HEK293T (cell line): ENCODE measurements at places on chromosomes 3 and 15.

- DNase-seq = no peak
These were observed 24.3 kb downstream of the ZDHHC19 start for GRCh38 chr3:196186651-196187573.

- DNase-seq = no peak
These were observed 3.4 kb downstream of the GAP43 start for GRCh38 chr3:115626721-115627120.

DNA sequence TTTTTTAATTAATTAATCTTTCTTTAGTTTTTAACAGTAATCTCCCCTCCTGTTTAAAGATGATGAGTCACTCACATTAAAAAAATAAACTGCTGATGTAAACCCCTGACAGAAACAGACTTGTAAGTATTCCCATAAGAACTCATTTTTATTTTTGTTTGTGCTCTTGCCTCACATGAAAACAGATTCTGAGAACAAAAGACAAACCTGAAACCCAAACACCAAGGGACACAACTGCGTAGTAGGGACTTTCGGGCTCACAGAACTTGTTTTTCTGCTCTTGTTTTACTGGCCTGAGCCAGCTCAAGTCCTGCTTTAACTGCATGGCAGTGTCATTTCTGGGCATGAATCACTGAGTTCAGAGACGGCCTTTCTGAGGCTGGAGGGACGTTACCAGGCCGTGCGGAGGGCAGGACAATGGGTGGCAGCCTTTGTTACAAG, 600.8 kb downstream of the FOXP1 start:
- peak; percentile 14 for DNase-seq

- DNase-seq = no peak
These were observed 165.7 kb downstream of the ZNF385D start for GRCh38 chr3:21585216-21585740.

DNA sequence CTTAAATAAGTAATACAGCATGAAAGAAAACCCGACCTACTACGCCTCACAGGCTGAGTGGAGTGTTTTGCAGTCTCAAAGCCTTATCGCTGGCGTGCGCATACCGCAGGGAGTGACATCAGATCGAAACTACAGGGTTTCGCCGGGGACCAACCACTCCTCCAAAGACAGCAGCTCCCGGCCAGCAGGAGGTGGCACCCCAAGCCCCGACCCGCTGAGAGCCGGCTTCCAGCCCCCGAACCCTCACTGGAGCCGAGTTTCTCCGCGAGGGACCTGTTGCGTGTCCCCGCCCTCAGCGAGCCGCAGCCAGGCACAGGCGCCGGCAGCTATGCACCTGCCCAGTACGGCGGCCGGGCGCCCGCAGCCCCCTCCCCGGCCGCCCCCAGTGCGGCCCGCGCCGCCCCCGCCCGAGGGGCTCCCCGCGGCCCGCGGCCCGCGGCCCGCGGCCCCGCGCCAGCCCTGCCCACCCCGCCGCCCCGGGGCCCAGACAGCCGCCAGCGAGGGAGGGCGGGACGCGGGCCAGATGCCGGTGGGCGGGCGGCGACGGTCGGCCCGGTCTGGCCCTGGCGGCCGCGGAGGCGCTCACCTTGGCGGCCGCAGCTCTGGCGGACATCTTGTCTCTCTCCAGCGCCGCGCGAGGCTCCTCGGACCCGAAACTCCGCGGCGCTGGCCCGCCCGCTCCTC, 710 bp downstream of the TJP1 start:
- DNase-seq = peak; percentile 46

- no peak for DNase-seq
These were observed 92.8 kb downstream of the DUT start for GRCh38 chr15:48423896-48424475.

DNA sequence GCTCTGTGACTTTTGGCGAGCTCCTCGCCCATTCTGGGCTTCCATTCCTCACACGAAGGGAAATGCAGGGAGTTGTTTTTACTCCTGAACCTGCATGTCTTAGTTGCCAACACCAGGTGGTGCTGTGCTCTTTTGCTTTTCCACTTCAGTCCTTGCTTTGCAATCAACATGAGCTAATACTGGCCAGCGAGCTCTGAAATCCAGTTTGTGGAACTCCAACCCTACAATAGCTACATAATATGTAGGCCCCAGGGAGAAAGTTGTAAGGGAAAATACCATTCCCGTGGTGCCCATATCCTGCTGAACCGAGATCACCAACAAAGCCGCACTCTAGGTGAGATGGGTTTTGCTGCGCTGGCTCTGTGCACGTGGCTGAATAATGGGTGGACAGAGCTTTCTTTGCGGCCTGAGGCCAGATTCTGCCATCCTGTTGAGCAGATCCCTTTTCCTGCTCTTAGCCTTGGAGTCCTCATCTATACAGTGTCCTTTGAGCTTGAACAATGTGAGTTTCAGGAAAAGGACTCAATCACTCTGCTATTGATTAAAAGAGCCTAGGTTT, 25.0 kb downstream of the LSM3 start:
- DNase-seq = peak; percentile 81

DNA sequence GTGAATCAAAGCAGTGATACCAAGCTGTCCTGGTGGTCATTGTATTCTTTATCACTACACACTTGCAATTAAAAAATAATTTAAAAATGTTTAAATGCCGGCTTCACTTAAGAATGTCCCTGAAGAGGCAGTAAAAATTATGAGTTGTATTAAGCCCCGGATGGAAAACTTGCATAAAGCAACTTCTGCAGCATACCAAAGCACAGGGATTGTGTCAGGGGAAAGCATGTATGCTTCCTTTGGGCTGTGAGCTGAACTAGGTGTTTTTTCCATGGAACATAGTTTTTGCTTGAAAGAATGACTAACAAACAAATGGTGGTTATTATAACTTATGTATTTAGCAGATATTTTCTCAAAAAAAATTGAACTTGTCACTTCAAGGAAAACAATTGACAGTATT, 143.1 kb downstream of the ARNT2 start:
- DNase-seq = no peak

DNA sequence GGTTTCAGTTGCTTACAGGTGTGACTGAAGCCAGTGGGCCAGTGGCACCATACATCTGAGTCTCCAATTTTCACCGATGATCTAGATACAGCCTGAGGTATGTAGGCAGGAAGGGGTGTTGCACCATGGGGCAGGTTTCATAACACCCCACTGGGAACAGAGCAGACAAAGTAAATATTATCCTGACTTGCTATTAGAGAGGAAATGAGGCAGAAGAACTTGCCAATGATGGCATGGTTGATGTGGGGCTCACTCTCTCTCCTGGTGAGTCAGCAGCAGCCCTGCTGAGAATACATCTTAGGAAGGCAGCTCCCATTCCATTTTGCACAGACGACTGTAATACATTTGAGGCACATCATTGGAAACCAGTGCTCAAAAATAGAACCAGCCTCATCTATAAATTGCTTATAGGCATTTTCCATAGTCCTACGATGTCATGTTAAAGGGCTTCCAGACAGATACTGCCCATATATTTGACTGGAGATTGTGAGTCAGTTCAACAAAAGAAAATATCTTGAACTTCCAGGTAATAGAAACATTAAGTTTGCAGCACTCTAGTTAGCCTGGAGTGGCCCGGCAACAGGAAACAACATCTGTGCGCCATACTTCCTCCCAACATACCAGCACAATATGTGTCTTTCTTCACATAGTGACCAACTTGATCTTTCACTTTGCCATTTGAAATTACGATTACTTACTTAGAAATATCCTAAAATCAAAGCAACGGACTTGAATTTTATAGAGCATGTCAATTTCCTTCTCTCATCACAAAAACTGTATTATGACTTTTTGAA, 175.5 kb downstream of the NECTIN3 start:
- no peak for DNase-seq

- DNase-seq = no peak
These were observed 197.7 kb downstream of the FNDC3B start for GRCh38 chr3:172236771-172237742.

- no peak for DNase-seq
These were observed 42.0 kb downstream of the BFSP2 start for GRCh38 chr3:133441867-133442270.

DNA sequence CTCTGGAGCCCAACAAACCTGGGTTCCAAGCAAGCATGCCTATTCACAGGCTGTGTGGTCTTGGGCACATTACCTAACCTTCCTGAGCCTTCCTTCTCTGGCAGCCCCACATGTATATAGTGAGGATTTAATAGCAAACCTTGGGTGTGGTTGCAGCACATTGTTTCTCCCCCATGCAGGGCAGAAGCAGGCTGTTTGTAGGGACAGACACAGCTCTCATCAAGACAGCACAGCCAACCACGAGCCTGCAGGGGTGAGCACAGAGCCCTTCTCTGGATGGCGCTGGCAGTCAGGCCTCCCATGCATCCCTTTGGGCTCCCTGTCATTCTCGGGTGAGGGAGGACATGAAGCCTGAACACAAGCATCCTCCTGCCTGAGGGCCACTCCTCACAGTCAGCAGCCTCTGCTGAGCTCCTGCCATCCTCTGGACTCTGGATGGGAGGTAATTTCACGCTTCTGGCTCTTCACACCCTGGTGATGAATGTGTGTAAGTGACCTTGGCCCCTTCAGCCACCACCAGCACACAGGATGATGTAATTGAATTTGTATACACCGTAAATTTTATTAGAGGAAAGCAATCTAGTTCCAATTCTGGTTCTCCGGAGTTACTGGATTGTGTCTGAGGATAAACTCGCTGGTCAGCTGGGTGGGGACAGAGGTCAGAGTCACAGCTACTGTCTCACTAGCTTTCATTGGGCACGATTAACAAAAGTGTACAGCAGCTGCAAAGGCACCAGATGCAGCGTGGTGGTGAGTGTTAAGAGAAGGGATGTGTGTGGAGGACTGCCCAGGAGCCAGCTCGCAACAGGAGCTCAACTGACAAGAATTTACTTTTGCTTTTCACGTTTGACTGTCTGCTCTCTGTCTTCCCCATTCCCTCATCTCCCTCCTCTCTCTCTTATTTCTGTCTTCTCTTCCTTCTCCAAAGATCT, 118.1 kb downstream of the CLSTN2 start:
- DNase-seq = no peak

- no peak for DNase-seq
These were observed 15.7 kb downstream of the KIF9 start for GRCh38 chr3:47266709-47267489.

- DNase-seq = no peak
These were observed 265.6 kb upstream of the CDIN1 start for GRCh38 chr15:36313736-36314280.

DNA sequence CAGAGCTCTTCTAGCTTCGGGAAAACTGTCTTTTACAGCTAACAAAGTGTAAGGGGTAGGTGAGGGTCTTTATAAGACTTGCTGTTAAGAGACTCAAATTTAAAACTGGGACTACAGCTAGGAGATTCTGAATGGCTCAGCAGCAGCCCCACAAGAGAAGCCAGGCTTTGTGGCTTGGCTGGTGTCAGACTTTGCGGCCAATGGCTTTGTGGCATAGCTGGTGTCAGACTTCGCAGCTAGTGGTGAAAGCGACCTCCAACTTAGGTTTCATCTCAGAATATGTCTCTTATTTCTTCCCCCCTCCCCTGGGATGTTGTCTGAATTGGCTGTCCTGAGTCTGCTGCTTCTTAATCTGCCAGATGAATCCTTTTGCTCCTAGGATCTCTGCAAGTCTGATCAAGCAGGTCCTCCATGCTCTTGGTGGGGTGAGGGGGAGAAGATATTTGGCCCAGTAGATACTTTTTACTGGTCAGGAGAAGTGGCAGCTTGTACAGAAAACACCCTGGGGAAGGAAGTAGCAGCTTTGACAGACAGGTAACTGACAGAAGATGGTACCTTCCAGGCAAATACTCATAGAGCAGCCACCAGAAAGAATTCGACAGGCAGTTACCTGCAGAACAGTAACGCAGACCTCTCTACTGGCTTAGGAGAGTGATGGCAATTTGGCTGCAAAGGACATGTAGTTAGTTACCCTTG, 8.4 kb downstream of the BOC start:
- no peak for DNase-seq

GRCh38 chr3:33091746-33092145, 5.2 kb downstream of the GLB1 start:
- DNase-seq = no peak

DNA sequence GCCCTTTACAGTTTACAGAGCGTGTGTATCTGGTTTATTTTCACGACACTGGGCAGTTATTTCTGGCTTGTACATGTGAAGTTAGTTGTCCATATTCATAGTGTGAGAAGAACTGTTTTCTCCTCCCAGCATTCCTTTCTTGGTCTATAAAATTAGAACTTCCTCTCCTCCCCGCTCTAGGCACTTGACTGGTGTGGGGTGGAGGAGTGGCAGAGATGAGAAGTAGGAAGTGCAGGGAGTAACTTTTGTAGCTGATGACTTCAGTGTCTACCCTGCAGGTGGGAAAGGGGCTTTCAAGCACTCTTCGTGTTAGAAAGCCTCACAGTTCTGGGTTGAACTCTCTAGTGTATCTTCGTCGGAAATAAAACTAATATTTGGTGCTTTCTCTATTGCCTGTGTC, 13.4 kb downstream of the APOD start:
- no peak for DNase-seq

DNA sequence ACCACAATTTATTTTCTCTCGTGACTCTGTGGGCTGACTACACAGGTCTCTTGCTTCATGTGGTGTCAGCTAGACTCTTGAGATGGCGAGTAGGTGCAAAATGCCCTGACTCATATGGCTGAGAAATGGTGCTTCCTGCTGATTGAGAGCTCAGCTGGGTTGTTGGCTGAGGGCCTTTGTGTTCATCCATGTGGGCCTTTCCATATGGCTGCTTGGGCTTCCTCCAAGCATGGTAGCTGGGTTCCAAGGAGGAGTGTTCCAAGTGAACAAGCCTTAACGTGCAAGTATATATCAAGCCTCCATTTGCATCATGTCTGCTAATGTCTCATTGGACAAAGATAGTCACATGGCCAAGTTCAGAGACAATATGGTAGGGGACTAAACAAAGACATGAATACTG, 164.0 kb downstream of the PDCD6IP start:
- DNase-seq = no peak

GRCh38 chr3:57733790-57734189, 22.3 kb upstream of the SLMAP start:
- no peak for DNase-seq

DNA sequence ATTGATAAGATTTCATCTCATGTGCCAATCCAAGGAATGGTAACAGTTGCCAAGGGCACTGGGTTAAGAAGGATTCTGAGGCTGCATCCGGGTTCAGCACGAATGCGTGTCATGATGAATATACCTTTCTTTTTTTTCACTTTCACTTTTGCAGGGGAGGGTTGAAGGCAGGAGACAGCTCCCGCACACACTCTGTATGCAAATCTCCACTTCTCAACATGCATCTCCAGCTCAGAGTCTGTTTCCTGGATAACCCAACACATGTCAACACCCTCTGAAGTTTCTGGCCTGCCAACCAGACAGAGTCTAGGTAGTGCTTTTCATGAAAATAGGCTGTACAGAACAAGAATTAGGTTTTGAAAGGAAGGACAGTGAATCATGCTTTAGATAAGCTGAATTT, 21.6 kb downstream of the B4GALT4 start:
- no peak for DNase-seq

DNA sequence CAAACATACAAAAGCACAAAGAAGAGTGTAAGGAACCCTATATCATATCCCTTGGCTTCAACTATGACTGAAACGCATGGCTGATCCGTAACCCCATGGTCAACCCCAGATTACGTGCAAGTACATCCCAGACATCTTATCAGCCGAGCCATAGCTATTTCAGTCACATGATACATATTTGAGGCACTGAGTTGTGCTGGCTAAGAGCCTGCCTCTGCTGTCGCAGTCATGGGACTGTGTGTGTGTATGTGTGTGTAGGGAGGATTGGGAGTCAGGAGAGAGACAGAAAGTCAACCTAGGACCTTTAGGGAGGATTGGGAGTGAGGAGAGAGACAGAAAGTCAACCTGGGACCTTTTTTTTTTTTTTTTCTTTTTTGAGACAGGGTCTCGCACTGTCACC, 8.4 kb downstream of the ST6GAL1 start:
- DNase-seq = no peak
